Testis (tissue), 5 donors: ENCODE measurements at places on chromosomes 5 and 9. TPM values are rescaled to one million over a fixed set of nuclear protein-coding genes. Genes with fewer than 3 reads are reported as not detected.

The FBP2 gene
- 0.74 TPM for total RNA-seq

The C9orf50 gene
- total RNA-seq = 9.4 TPM

The TRIO gene
- 295 TPM for total RNA-seq

The GFRA3 gene
- total RNA-seq = 5.8 TPM

- H3K36me3 ChIP-seq = no peaks in the 10 kb centered on the region
- no peaks in the 10 kb centered on the region for H3K27me3 ChIP-seq
- DNase-seq = no peak
- no peaks in the 10 kb centered on the region for H3K4me1 ChIP-seq
- H3K4me3 ChIP-seq = no peak overlapping the region
Observed at GRCh38 chr5:75319638-75320037, 17.4 kb upstream of the HMGCR start.

- no peaks in the 10 kb centered on the region for H3K4me1 ChIP-seq
- H3K36me3 ChIP-seq = no peaks in the 10 kb centered on the region
- H3K27me3 ChIP-seq = no peaks in the 10 kb centered on the region
Observed at GRCh38 chr9:99634186-99634585, 187.5 kb upstream of the NR4A3 start.

DNA sequence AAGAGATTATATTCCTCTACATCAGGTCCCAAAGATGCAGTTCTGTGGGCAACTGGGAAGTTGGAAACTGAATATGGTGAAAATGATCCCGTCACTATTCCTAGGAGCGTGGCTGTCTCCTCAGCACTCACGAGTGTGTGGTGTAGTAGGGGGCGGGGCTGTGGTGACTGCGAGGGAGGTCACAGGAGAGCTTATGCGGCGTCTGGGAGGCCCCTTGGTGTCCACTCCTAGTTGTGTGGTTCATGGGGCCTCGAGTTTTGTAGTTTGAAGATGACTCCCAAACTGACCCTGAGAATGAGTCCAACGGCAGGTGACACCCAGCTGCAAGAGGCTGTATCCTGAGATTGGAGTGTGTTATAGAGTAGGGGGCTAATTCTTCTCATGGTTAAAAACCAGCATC is 68.2 kb downstream of the MVB12B start:
- no peaks in the 10 kb centered on the region for H3K4me1 ChIP-seq
- no peak overlapping the region for H3K27ac ChIP-seq
- no peak overlapping the region for H3K4me3 ChIP-seq
- no peaks in the 10 kb centered on the region for H3K27me3 ChIP-seq

GRCh38 chr9:134224567-134225093 is 60.3 kb upstream of the RNU6ATAC start:
- no peaks in the 10 kb centered on the region for H3K4me1 ChIP-seq
- no peak overlapping the region for H3K4me3 ChIP-seq
- no peaks in the 10 kb centered on the region for H3K36me3 ChIP-seq
- H3K27ac ChIP-seq = no peak overlapping the region

DNA sequence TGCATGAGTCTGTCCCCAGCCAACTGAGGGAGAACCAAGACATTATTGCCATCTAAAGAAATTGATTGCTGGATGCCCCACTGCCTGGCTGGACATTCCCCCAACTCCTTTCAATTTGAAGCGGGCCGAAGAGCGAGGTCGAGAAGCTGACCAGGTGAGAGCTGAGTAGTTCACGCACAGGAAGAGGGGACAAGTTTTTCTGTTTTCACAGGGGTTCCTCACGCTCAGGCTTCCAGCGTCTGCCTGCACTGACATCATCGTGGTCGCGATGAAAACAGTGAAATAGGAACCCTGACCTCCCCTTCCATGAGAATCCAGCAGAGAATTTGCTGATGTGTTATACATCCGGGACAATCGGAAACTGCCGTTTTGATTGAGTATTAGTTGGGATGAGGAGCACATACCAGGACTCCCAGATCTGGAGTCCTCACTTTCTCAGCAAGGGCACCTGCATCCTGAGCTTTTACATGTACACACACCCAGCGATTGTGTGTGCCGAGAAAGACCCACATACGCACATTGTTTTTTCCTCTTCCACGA is 3.1 kb upstream of the DMRT3 start:
- H3K36me3 ChIP-seq = no peaks in the 10 kb centered on the region
- H3K4me1 ChIP-seq = peaks cover 11% of the 10 kb centered on the region
- H3K27ac ChIP-seq = no peak overlapping the region
- no peak for DNase-seq

GRCh38 chr5:79229357-79230174 is 6.4 kb upstream of the JMY start:
- no peaks in the 10 kb centered on the region for H3K27me3 ChIP-seq
- H3K4me3 ChIP-seq = no peak overlapping the region
- no peaks in the 10 kb centered on the region for H3K4me1 ChIP-seq
- no peak overlapping the region for H3K27ac ChIP-seq
- no peak for DNase-seq

GRCh38 chr5:175214152-175214551 is 229.8 kb downstream of the DRD1 start:
- H3K27me3 ChIP-seq = no peaks in the 10 kb centered on the region
- no peaks in the 10 kb centered on the region for H3K4me1 ChIP-seq
- H3K36me3 ChIP-seq = no peaks in the 10 kb centered on the region
- no peak overlapping the region for H3K27ac ChIP-seq

DNA sequence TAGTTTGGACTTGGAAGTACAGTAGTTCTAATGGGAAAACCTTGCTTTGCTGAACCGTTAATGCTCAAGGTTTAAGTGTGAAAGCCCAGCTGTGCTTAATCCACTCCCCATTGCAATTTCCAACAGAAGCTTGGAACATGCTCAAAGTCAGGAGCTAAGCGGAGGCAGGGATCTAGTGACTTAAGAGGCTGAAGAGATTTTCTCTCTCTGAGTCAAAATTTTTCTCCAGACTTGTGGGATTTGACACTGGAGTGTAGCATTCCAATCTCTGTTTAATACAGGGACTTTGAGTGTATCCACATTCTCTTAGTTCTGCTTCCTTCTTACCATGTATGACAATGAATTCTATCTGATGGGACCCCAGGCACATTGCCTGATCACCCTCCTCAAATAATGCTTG is 471.8 kb downstream of the KIF4B start:
- no peaks in the 10 kb centered on the region for H3K36me3 ChIP-seq
- H3K27me3 ChIP-seq = no peaks in the 10 kb centered on the region
- no peak overlapping the region for H3K4me3 ChIP-seq

- no peaks in the 10 kb centered on the region for H3K27me3 ChIP-seq
- no peaks in the 10 kb centered on the region for H3K36me3 ChIP-seq
- no peaks in the 10 kb centered on the region for H3K4me1 ChIP-seq
- DNase-seq = no peak
Observed at GRCh38 chr5:123882965-123883345, 371.0 kb downstream of the CSNK1G3 start.

DNA sequence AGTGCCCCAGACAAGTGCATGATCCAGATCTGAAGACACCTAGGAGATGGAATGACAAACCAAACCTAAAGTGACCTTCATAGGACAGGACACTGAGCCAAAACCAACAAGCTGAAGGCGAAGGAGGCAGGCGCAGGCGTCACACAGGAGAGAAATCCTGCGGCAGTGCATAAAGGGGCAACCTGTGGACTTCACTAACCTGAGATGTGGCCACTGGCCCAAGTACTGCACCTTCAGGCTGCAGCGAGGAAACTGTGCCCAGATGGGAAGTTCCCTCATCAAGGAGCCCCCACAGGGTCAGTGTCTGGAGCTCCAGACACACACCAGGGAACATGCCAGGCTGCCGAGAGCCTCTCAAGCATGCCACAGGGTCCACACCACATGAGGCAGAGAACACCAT is 3.7 kb downstream of the IPPK start:
- H3K27ac ChIP-seq = no peak overlapping the region
- no peaks in the 10 kb centered on the region for H3K36me3 ChIP-seq
- H3K4me1 ChIP-seq = peaks cover 11% of the 10 kb centered on the region
- H3K4me3 ChIP-seq = no peak overlapping the region
- H3K27me3 ChIP-seq = no peaks in the 10 kb centered on the region
- DNase-seq = no peak

GRCh38 chr9:131237931-131238401 is 38.3 kb downstream of the FAM78A start:
- H3K4me1 ChIP-seq = no peaks in the 10 kb centered on the region
- H3K27me3 ChIP-seq = no peaks in the 10 kb centered on the region
- H3K4me3 ChIP-seq = no peak overlapping the region
- no peak overlapping the region for H3K27ac ChIP-seq
